ENCODE measurements at places on chromosomes 1 and 21. TPM values are rescaled to one million over a fixed set of nuclear protein-coding genes. Genes with fewer than 3 reads are reported as not detected.
A peak's percentile ranks its signal among the peaks of the same experiment; 100 is the strongest.

C1orf174 gene
- total RNA-seq, result 31.8 TPM

DNA sequence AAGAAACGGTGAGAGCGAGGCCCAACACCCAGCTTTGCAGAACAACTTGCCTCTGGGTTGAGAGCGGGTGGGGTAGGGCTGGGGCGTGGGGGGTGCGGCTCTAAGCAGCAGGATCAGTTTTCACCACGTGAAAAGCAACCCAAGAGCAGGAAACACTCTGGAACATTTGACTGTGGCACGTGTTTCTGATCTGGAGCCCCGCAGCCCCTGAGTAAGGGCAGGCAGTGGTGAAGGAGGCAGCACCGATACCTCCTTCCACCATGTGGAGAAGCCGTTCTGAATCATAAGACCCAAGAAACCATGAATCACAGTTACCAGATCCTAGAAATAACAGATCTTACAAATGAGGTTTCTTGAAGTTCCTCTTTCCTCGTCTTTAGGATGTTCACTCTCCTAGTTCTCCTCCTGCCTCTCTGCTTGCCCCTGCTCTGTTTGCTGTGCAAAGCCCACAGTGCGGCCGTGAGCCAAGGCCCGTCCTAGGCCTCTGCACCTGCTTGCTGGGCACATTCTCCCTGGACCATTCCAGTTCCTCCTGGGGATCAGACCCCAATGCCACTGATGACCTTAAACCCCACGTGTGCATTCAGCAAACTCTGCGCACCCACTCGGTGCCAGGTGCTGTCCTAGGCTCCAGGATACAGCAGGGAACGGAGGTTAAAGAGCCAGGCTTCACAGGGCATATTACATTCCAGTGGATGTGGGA, 31.9 kb downstream of the SLC1A7 start:
- no peak for DNase-seq

DNA sequence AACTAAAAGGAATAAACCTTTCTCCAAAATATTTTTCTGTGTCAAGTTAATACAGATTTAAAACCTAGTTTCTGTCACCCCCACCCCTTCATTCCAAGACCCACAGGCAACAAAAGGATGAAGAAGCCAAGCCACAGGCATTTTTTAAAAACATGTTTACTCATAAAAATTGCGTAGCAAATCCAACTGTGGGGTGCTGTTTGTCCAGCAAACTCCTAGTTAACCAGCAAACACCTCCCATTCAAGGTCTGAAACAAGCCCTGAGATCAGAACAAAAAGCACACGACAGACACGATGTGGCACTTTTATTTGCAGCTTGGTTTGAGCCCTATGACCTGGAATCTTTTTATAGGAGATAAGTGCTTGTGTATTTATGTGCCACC, 149.9 kb upstream of the CAMK1G start:
- DNase-seq, result no peak

DNA sequence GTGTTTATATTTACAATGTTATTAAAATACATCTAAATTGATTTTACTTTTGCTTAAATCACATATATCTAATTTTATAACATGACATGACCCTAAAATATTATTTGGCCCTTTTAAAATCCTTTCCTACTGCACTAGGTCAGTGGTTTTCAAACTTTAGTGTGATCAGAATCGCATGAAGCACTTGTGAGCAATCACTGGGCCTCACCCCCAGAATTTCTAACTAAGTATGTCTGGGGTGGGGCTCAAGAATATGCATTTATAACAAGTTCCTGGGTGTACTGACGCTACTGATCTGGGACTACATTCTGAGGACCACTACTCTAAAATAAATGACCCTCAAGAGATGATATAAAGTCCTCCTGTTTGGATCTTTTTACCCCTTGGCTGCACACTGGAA, 8.8 kb downstream of the COL24A1 start:
- DNase-seq, result no peak

AXDND1 gene
- total RNA-seq, result not detected

PLA2G2D gene
- not detected for total RNA-seq

- peak; percentile 79 for DNase-seq
Measured at GRCh38 chr1:234683861-234684632, 74.1 kb upstream of the IRF2BP2 start.

DNA sequence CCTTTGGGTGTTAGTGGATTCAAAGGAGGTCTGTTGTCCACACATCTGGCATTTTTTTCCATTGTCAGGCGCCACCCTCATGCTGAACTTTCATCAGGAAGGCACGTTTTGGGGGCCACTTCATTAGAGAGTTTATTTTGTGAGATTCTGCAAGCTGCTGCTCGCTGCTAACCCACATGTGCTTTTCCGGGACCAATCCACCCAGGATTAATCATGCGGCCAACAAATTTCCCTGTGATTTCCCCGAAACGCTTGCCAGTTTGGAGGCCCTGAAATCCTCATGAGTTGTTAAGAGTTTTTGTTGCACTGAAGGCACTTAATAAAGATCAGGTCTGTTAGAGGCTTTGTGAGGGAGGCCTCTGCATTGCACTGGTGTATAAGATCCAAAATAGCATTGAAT, 2.4 kb downstream of the PDPN start:
- no peak for DNase-seq

DNA sequence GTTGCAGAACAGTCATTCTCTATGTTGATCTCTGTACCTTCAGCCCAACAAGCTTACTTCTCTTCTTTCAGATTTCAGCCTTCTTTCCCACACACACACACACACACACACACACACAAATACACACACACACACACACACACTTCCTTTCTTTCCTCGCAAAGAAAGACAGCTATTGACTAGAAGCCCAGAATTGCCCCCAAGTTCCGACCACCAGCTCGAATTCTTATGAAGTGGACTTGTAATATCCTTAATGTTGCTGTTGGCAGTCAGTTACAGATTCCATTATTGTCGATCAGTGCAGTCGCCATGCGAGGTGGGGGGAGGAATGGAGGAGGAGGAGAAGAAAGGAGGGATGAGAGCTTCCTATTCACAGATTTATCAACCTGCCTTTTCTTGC, 125.5 kb downstream of the CLEC20A start:
- no peak for DNase-seq

DNA sequence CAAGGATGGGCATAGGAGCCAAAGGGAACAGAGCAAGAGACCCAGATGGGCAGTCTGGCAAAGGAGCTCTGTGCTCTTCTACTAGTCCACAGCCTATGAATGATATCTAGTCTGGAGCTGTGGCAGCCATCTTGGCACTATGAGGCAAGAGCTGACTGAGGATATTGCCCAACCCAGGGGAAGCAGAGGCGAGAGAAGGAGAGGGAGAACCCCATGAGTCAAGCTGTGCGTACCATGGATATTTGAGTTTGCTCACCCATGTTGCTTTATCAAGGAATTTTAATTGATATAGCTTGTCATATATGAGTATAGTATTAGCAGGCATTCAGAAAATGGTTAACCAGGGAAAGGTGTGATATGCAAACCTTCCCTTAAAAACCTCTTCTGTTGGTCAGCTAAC, 420.9 kb downstream of the PRDM2 start:
- no peak for DNase-seq

- DNase-seq, result no peak
Measured at GRCh38 chr1:20248971-20249612, 41.6 kb upstream of the VWA5B1 start.

MYBPH gene
- not detected for total RNA-seq

SH3BP5L gene
- 16.7 TPM for total RNA-seq

UBXN10 gene
- total RNA-seq, result 0.11 TPM

FOXD3 gene
- 0.12 TPM for total RNA-seq

Data from Daoy (cell line).